Activated CD8-positive, alpha-beta memory T cell treated with anti-CD3 and anti-CD28 coated beads for 1 hour (primary cell): ENCODE measurements at places on chromosomes 3 and 15.

- DNase-seq, result no peak
Measured at GRCh38 chr15:63061975-63062374, 19.4 kb downstream of the TPM1 start.

- DNase-seq, result no peak
Measured at GRCh38 chr15:65731926-65732325, 60.2 kb downstream of the DENND4A start.

GRCh38 chr15:70767667-70768066 lies 4.3 kb upstream of the UACA start:
- no peak for DNase-seq

GRCh38 chr3:43689766-43690399 lies 855 bp upstream of the ABHD5 start:
- DNase-seq, result no peak

- DNase-seq, result no peak
Measured at GRCh38 chr3:42535981-42536784, 33.7 kb downstream of the VIPR1 start.
